ENCODE measurements at places on chromosomes 5 and 9. TPM values are rescaled to one million over a fixed set of nuclear protein-coding genes. Genes with fewer than 3 reads are reported as not detected.

IFNA2 gene
- not detected for polyA plus RNA-seq

- DNase-seq, result peak; percentile 86
Observed at GRCh38 chr5:157511651-157512644, 51.9 kb downstream of the NIPAL4 start.

DNA sequence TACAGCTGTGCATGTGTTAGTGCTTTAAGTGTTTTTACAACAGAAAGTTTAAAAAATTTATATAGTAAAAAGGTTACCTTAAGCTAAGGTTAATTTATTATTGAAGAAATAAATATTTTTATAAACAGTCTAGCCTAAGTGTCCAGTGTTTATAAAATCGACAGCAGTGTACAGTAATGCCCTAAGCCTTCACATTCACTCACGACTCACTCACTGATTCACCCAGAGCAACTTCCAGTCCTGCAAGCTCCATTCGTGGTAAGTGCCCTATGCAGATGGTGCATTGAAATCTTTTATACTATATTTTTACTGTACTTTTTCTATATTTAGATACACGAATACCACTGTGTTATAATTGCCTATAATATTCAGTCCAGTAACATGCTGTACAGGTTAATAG is 159.1 kb downstream of the ROR2 start:
- no peak for DNase-seq

DNA sequence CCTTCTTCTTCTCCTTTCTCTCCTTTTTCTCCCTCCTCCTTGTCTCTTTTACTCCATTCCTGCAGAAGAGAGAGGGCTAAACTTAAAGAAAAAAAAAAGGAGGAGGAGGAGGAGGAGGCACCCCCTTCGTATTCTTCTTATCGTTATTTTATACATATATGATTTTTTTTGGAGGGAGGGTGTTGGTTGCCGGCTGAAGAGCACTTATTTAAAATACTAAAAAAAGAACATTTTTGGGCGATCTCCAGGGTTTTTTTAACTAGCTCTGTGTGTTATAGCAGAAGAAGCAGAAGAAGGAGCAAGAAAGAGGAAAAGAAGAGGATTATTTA is 381 bp downstream of the NR2F1 start:
- no peak for DNase-seq

ANKRD34B gene
- 0.03 TPM for polyA plus RNA-seq

CNTNAP3B gene
- polyA plus RNA-seq, result 13.5 TPM

PHF2 gene
- 41.9 TPM for polyA plus RNA-seq

GRCh38 chr9:98280574-98280973 is 25.1 kb upstream of the TBC1D2 start:
- DNase-seq, result no peak

PTTG1 gene
- 48.9 TPM for polyA plus RNA-seq

DNA sequence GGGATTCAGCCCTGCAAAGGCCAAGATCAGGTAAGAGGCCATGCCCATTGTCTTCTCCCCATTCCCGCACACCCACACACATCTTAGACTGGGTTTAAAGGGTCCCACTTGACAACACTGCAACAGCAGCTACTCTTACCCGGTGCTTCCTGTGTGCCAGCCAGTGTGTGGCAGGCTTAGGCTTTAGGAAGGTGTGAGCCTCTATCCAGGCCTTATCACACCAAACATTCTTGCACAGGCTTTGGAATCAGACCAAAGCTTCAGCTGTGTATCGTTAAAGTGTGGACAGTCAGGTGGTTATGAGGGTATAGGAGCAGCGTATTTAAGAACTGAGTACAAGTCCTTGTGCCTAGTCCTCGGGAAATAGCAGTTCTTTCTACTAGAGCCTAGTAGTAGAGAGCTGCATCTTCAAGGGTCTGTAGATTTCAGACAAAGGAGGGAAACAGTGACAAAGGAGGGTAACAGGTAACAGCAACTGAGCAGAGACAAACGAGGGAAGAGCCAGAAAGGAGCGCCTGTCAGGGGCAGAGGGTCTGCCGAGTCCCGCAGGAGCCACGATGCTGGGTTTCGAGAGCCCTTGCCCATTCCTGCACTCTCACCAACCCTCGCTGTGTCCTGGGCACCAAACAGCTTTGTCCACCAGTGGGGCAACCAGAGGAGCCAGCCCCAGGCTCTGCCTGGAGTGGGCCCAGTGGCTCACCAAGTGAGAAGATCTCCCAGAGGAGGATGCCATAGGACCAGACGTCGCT is 30.9 kb downstream of the CSF1R start:
- DNase-seq, result no peak

DNA sequence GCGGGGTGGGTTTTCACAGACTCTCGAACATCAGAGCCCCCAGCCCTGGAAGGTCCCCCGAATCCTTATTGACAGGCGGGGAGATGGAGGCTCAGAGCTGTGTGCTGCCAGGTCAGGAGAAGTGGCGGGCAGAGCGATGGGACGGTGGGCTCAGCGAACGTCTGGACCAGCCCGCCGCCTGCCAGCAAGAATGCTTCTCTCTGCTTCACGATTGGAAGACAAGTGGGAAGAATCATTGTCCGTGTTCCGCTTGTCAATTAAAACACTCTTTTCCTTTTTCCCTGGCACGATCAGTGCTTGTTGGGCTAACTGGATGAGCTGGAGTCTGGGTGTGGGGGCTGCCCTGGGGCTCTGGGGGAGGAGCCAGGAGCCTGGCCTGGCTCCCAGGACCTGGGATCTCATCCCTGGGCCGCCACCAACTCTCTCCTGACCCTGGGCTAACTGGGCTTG is 1.6 kb downstream of the COL5A1 start:
- no peak for DNase-seq

NTNG2 gene
- 0.27 TPM for polyA plus RNA-seq

PCDHA12 gene
- 0.04 TPM for polyA plus RNA-seq

DNA sequence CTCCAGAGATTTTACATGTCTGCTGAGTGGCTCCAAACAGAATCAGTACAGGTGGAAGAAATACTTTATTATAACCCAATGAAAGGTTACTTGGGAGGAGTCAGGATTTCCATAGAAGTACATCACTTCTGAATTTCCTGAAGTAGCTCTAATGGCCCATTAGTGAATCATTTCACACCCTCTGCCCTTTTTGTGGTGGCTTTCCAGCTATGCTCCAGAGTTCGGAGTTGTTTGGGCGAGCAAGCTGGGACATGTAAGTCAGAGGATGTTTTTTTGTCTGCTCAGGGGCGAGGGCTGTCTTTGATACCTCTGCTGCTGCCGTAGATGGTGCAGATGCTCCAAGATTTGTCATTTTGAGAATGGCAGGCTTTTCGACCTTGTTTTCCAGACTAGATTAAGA is 226.1 kb downstream of the GOLPH3 start:
- no peak for DNase-seq

DNA sequence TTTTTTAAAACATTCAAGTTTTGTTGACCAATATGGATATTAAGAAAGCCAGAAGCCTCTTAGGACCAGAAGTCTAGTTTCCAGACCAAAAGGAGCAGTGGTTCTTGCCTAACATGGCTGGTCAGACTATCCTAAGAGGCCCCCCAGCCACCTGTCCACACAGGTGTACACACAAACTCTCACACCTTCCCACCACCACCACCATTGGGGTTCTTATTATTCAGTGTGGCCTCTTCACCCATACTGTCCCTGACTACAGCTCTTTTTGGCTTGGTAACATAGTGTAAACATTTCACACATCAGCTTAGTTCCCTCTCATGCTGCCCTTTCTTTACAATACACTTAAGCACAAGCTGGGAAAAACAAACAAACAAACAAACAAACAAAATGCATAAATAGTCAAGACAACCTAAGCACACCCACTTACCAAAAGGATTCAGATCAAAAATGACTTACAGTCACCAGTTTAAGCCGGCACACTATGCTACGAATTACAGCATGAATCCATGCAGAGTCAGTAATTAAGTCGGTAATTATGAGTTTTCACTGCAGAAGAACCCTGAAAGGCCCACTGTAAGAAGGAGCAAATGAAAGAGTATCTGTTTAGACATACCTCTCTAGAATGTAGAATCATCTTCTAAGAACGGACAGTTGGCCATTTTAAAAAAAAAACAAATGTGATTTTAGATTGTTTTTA is 9.5 kb downstream of the LHFPL2 start:
- DNase-seq, result no peak

DNA sequence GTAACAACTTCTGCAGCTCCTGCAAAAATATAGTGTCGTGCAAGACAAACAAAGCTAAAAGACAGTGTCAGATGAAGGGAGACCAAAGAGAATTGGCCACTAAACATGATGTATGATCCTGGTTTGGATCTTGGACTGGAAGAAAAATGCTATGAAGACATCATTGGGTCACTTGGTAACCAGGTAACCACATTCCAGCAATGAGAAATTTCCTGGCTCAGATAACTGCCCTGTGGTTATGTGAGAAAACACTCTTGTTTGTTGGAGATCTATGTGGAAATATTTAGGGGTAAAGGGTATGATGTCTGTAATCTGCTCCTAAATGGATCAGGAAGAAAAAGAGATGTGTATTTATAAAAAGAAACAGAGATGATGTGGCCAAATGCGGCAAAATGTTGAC is 45.5 kb upstream of the ANKRD33B start:
- DNase-seq, result no peak

DNA sequence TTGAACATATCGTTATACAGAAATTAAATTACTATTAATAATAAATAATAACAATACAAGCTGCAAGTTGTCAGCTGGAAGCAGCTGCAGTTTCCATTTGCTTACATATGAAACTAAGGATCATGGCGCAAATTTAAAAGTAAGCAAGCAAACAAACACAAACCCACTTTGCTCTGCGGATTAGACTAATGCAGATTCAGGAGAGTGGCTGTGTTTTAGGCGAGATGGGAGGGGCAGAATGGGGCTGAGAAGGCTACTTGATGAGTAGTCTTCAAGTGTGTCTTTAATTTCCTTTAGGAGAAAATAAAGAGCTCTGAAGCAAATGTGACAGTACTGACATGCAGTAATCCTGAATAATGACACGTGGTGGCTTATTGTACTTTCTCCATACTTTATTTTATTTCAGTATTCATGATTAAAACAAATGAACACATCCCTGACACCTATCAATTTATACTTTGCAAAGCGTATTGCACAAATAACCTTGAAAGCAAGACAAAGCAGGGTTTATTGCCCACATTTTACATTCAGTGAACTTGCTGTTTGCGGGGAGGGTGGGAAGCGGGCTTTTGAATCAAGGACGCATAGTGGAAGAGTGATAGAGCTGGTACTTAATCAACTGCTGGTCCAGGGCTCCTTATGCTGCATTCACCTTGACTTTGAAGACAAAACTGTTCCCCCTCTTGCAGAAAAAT is 221.4 kb upstream of the TRIM32 start:
- no peak for DNase-seq
